Stimulated activated CD8-positive, alpha-beta memory T cell treated with anti-CD3 and anti-CD28 coated beads, Interleukin-2, amount 100 ng/mL, for 48 hours (primary cell): ENCODE measurements at places on chromosomes 16 and 17.

GRCh38 chr17:57600074-57600473 lies 145.0 kb downstream of the CCDC182 start:
- DNase-seq = no peak

- DNase-seq = no peak
Observed at GRCh38 chr16:81651758-81652718, 127.1 kb upstream of the PLCG2 start.

DNA sequence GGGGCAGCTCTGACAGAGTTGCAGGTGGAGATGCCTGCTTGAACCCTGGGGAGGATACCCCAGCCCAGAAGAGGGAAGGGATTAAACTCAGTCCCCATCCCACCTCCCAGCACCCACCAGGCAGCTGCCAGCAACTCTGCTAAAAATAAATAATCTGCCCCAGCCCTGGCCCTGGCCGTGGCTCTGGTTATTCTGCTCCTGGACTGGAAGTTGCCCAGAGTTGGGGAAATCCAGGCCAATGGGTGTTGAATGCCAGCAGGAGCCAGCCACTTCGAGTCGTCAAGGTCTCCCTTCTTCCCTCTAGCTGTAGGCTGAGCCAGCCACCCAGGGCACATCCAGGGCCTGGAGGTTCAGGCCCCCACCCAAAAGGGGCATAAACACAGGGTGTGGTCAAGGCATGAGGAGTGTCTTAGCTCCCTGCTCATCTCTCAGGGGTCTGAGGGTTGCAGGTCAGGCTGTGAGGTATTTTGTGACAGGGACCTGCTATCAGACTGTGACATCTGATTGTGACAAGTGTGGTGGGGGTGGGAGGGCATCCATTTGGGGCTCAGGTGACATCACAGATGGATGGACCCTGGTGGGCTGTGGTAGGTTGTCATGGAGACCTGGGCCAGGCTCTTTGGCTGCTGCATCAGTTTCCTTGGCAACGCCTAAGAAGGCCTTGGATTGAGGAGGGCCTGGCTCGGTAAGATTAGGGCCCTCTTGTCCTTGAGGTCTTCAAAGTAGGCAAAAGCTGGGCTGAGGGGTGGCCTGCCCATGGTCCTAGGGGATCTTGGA lies 1.0 kb upstream of the RRAD start:
- DNase-seq = no peak

GRCh38 chr16:68310437-68310773 lies 341 bp downstream of the SLC7A6OS start:
- no peak for DNase-seq

DNA sequence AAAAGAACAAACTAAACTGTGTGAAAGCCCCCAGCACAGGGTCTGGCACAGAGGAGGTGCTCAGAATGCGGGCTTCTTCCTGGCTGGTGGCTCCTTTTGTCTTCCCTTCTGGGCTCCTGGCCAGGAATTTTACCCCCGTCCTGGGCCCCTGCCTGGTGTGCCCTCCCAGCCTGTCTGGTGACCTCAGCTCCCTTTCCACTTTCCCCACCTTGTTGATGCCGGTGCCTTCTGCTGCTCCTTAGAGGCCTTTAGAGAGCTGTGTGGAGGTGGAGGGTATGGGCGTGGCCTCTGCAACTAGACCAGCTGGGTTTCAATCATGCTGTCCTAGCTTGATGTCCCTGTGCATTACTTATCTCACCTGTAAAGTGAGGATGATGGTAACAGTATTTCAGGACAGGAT lies 16.8 kb downstream of the PIRT start:
- no peak for DNase-seq

GRCh38 chr17:55816532-55817396 lies 65.9 kb downstream of the PCTP start:
- no peak for DNase-seq
